ENCODE measurements at places on chromosomes 2 and 18. TPM values are rescaled to one million over a fixed set of nuclear protein-coding genes. Genes with fewer than 3 reads are reported as not detected.

- DNase-seq: peak; percentile 65
Measured at GRCh38 chr2:29309090-29310029, 194.1 kb downstream of the CLIP4 start.

DNA sequence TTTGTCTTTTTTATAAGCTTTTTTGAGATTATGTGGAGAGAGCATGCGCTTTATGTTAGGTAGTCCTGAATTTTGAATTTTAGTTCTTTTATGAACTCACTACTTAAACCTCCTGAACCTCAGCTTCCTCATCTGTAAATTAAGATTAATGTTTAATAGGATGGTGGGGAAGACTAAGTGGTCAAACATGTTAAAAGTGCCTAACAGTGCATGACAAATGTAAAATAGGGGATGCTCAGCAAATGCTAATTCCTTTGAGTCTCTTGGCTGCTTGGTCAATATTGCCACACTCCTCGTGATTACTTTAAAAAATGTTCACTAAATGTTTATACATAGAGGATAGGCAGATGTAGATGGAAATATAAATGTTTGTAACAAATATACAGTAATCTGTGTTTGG is 6.8 kb downstream of the BIRC6 start:
- no peak for DNase-seq

- no peak for DNase-seq
Measured at GRCh38 chr18:58505181-58505580, 123.7 kb downstream of the ALPK2 start.

- DNase-seq: peak; percentile 13
Measured at GRCh38 chr2:168884975-168885374, 5.3 kb downstream of the SPC25 start.

GRCh38 chr2:234308813-234309195 is 188.1 kb downstream of the ARL4C start:
- DNase-seq: peak; percentile 87

GRCh38 chr18:8367217-8367988 is 241.8 kb upstream of the RAB12 start:
- DNase-seq: peak; percentile 9

DNA sequence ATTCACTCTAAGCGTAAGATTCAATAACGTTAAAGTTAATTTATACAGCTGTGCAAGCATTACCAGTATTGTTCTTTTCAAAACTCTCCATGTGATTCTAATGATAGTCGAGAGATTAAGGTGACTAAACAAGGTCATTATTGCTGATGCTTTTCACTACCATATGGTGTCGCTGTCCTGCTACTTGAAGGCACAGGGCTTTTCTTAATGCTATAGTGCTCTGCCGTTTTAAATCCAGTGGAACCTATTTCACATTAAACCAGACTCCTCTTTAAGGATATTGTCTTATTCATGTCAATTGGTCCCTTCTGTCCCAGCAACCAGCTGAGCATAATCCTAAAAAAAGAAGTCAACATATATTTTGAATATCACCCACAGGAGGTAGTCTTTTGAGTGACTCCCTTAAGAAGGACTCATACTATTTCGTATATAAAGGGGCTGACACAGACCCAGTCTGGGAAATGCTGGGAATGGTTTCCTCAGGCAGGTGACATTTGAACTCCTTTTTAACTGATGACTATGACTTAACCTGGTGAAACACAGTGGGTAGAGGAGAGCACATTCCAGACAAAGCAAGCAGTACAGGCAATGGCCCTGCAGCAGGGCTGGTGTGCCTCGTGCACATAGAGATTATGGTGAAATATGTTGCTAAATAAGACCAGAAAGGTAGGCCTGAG is 53.9 kb upstream of the CYTIP start:
- DNase-seq: no peak

- peak; percentile 23 for DNase-seq
Measured at GRCh38 chr2:33033606-33034081, 86.9 kb downstream of the LTBP1 start.

DNA sequence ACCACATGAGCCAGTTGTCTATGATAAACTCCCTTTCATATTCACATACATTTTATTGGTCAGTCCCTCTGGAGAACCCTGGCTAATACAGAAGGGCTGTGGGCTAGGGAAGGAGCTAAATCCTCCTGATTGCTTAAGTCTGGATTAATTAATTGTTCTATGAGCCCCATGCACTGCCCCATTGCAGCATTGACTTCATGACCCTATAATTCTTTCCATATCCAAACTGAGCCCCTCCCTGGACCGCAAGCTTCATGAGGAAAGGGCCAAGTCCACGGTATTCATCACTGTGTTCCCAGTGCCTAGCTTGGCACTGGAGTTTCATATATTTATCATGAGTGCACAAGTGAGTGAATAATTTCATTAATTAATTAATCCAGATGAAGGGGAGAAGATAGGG is 124.0 kb downstream of the MBD2 start:
- no peak for DNase-seq

DNA sequence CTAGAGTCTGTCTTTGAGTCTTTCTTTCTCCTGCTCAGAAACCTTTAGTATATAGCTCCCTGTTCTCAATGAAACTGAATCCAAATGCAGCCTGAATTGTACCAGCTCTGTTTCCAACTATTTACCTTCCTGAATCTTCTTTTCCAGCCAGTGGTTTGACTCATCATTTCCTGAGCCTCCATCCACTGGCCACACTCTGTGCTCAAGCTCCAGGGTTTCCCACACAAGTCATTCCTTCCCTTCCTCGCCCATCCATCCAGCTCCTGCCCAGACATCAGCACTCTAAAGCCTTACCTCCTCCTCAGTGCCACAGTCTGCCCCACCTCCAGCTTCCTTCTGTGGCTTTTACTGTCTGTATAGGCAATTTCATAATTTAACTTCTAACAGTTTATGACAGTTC is 233.6 kb upstream of the RASGRP3 start:
- DNase-seq: peak; percentile 88

DNA sequence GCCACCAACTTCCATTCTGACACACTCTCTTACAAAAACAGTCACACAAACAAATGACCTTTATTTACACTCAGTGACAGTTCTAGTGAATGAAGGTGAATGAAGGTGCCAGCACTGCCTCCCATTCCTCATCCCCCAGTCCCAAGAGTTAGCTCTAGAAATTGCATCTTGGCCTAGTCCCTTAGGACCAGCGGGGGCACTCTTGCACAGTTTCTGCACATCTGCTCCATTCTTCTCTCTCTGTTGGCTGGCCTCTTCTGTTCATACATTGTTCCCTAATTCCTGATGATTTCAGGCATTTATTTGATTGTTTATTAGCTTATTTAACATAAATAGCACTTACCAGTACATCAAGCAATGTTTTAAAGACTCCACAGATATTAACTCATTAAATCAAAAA is 30.9 kb downstream of the GAREM1 start:
- peak; percentile 3 for DNase-seq

FHOD3 gene
- total RNA-seq: 17.8 TPM

ASB18 gene
- not detected for total RNA-seq

AGXT gene
- not detected for total RNA-seq

DNA sequence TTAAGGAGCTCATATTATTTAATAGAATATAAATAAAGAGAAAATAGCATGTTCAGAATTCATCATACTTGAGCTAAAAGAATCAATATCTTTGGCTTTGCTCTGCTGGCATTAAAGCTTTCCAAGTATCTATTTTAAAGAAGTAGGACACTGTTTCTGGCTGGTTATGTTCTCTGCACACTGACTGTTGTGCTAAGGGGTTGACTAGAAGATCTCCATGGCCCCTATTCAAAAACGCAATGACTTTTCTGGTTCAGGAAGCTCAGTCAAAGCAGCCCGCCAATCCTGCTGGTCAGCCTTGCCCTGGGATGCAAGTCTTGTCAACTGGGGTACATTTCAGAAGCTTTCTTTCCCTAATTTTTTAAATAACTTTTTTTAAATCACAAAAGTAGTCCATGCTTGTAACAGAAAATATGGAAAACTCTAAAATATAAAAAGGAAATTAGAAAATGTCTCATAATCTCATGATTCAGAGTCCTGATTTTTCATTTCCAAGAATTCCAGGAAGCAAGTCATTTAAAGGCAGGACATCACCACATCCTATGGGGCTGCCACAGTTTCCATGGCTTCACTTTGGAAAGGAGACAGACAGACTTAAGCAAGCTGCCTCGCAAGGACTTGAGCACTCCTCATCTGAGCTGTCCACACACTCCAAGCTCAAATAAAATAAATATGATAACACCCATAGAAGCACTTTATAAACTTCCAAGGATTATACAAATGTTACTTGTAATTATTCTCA is 195.1 kb downstream of the TXNL1 start:
- no peak for DNase-seq

ERBB4 gene
- 0.06 TPM for total RNA-seq

PAPOLG gene
- 13.8 TPM for total RNA-seq

GRCh38 chr18:32846896-32847295 is 74.1 kb upstream of the KLHL14 start:
- no peak for DNase-seq

DNA sequence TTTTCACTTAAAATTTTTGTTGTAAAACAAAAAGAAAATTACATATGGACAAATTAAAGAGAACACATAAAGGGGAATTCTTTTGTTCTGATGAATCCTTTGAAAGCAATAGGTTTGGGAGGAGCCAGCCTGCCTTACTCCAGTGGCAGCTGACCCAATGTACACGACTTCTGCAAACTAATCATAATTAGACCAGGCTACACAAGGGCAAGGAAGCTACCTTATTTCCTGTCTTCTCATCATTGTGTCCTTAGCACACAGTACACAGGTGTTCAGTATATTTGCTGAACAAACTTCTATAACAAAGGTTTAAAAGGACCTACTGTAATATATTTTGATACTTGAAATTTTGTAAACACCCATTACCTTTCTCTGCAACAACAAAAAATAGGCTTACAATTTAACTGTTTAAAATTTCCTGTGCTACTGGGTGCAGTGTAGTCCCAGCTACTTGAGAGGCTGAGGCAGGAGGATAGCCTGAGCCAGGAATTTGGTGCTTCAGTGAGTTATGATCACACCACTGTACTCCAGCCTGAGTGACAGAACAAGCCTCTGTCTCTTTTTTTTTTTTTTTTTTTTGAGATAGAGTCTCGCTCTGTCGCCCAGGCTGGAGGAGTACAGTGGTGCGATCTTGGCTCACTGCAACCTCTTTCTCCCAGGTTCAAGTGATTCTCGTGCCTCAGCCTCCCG is 18.9 kb downstream of the KCNG3 start:
- no peak for DNase-seq

GRCh38 chr2:138500592-138501424 is 762 bp upstream of the SPOPL start:
- peak; percentile 25 for DNase-seq

DNA sequence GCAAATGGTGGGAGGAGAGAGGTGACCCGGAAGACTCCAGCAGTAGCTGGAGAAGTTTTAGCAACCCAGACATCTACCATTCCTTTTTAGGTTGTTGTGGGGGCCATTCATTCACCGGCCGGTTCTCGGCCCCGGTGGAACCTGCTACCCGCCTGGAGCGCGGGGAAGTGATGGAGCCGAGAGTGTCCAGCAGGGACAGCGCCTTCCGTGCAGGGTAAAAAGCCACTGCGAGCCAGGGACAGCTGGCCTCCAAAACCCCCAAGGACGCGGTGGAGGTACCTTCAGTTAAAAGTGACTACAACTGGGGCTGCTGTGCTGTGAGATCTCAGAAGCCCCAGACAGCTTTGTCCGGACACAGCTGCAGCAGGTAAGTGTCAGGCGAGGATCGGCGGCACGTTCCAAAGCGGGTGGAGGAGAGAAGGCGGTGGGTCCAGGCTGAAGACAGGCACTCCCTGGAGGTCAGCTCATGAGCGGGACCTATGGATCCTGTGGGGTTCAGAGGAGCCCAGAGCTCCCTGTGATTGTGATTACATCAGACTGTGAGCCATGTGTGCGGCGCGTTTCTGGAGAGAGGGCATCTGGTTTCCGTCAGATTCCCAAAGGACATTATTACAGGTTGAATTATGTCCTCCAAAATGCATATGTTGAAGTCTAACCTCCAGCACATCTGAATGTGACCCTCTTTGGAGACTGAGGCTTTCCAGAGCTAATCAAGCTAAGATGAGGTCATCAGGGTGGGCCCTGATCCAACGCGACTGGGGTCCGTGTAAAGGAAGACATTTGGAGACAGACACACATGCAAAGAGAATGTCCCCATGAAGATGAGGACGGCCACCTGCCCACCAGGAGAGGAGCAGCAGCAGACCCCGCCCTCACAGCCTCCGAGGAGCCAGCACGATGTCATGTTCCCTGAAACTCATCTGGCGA is 276.3 kb downstream of the EIPR1 start:
- DNase-seq: no peak

- no peak for DNase-seq
Measured at GRCh38 chr2:178998539-178998938, 51.4 kb downstream of the CCDC141 start.

C2orf78 gene
- not detected for total RNA-seq

DNA sequence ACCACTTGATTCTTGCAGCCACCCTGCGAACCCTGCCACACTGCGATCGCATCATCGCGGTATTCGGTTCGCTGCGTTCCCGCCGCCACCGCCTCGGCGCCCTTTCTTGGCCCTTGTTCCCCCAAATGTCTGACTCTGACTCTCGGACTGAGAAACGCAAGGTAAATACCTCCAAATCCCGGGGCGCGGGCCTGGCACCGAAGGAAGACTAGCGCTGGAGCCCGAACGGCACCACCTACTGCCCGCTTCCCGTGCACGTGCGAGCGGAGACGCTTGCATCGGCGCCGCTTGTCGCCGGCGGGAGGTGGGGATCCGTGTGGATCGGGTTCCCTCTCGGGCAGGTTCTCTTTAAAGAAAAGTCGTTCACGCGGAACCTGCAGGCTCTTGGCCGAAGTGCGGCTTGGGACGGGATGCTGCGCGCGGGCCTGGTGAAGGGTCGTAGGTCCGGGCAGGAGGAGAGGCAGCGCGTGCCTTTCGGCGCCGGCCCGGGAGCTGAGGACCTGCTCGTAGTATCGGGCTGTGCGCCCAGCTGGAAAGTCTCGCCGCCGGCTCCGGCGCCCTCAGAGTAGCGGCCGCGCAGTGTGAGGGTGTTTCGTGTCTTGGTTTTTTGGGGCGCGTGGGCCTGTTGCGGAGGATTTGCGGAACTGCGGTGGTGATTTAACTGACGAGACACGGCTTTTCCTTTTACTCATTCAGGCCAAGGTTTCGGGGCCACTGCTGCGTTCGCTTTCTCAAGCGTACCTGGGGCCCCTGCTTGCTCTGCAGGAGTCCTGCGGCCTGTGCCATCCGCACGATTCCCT is 514 bp downstream of the BCL2L11 start:
- peak; percentile 58 for DNase-seq

GRCh38 chr2:143691121-143691520 is 561.9 kb downstream of the ARHGAP15 start:
- no peak for DNase-seq

- DNase-seq: no peak
Measured at GRCh38 chr2:155692856-155693255, 639.7 kb downstream of the NR4A2 start.

GPBAR1 gene
- total RNA-seq: not detected

IL1F10 gene
- total RNA-seq: not detected

- peak; percentile 48 for DNase-seq
Measured at GRCh38 chr2:27174638-27175037, 25.8 kb downstream of the TCF23 start.

DNA sequence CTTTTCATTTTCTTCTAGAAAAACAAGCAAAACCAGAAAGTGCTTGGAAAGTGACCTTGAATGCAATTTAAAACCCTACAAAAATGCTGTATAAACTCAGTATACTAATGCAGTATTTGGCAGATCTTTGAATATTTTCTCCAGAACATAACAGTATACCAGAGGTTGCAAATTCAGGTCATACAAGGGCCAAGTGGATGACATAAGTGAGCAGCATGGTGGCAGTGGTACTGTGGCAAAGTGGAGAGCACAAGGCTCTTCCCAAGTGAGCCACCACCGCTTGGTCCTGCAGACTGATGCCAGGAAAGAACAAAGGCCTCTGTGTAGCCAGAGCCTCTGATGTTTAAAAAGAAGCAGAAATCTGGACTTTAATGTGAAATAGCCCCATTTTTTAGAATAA is 33.1 kb downstream of the METTL4 start:
- DNase-seq: no peak

EMX1 gene
- 0.29 TPM for total RNA-seq

CCL20 gene
- 3.8 TPM for total RNA-seq
